ENCODE measurements at places on chromosomes 5 and 9.

GRCh38 chr5:180755601-180756000 lies 15.7 kb upstream of the OR2Y1 start:
- DNase-seq, result no peak

DNA sequence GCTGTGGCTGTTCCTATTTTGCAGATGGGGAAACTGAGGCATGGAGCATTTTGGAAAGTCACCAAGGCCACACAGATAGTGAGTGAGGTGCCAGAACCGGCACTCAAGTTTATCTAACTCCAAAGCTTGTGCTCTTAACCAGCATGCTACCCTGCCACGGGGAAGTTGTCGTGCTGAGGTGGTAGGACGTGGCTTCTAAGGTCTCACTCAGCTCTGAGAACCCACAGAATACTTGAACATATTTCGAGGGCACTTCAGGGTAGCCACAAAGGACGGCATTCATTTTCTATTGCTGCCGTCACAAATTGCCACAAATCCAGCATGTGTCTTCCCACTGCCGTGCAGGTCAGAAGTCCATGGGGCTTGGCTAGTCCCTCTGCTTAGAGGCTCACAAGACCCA lies 116.7 kb downstream of the OLFM1 start:
- DNase-seq, result no peak

DNA sequence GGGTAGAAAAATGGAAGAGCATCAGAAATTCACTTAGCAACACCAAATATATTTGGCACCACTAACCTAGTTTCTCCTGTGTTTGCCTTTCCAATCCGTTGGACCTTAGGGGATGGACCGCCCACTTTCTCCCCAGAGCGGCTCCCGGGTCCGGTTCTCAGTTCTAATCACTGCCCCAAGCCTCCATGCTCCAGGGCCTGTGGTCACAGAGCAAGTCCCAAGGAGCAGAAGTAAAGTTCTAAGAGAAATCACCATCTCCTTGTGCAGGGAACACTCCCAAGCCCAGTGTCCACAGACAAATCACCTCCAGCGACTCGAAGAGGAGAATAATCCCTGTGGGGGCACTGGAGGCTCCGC lies 728 bp upstream of the SLC1A1 start:
- DNase-seq, result no peak

DNA sequence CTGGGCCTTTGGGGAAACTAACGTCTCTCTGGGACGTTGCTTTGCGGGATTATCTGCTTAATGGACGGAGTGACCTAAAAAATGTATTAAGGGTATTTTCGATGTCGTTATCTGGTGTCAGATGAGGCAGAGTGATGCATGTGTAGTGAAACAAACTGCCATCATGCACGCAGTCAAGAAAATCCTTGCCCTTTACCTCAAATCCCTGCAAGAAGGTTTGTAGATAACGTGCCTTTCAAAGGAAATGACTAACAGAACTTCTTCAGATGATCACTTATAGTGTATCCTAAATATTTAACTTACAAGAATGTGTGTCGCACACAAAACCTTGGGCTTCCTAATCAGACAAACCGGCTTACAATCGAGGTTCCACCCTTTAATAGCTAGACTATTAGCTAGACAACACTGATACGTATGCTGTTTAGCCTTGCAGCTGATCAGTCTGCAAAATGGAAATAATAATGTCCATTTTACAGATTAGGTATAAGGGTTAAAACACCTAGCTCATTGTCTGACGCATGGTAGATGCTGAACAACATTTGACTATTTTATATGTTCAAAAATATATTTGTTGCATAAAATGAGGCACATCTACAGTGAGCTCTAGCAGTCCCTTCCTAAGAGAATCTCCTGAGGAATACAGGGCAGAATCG lies 541 bp upstream of the TBCA start:
- no peak for DNase-seq

DNA sequence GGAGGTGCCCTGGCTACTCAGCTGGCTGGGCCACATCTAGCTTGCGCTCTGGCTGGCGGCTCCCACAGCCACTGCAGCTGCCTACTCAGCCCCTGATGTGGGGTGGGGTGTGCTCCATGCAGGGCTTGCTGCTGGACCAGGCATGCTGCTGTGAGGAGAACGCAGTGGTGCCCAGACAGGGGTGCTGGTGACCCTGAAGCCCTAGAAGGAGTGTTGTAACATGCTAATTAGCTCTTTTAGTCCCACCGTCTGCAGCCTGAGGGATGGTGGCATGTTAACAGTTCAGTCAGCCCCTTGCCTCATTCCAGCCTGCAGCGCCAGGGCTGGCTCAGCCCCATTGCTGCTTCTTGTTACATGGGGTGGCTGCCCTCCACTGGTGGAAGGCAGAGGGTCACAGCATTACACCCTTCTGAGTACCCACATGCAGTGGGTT lies 642.3 kb downstream of the DMRTA1 start:
- DNase-seq, result no peak

Measured in mucosa of gallbladder (tissue), 1 donor.